ENCODE measurements at places on chromosomes 12 and 14.

DNA sequence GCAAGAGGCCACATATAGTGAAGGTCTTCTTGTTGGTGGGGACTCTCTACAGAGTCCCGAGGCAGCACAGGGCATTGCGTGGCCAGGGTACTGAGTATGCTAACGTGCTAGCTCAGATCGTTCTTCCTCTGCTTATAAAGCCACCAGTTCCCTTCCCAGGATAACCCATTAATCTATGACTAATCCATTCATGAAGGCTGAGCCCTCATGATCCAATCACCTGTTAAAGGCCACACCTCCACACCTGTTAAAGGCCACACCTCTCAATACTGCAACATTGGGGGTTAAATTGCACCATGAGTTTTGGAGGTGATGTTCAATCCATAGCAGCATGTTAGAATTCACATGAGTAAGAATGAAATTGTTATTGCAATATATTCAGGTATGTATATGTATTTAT, 12.8 kb upstream of the YARS2 start:
- no peak for DNase-seq

- no peak for DNase-seq
These were observed 220.0 kb downstream of the NEDD1 start for GRCh38 chr12:97127061-97127460.

DNA sequence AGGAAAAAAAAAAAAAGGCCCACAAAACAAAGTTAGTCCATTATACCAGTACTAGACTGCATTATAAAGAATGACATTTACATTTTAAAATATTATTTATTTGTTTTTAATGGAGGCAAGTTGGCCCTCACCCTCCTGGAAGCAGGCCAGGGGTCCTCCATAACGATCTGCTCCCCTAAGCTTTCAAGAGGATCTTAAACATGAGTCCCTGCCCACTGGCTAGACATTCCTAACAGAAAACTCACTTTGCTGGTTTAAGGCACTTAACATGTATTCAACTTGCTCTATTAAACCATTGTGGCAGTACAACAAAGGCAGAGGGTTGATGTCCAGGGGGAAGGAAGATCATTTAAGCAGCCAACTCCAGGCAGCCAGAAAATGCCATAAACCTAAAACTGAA, 111.4 kb downstream of the STXBP6 start:
- no peak for DNase-seq

- DNase-seq, result no peak
These were observed 39.9 kb downstream of the GXYLT1 start for GRCh38 chr12:42104784-42105183.

- DNase-seq, result no peak
These were observed 697.1 kb upstream of the SEL1L start for GRCh38 chr14:82230748-82231147.

DNA sequence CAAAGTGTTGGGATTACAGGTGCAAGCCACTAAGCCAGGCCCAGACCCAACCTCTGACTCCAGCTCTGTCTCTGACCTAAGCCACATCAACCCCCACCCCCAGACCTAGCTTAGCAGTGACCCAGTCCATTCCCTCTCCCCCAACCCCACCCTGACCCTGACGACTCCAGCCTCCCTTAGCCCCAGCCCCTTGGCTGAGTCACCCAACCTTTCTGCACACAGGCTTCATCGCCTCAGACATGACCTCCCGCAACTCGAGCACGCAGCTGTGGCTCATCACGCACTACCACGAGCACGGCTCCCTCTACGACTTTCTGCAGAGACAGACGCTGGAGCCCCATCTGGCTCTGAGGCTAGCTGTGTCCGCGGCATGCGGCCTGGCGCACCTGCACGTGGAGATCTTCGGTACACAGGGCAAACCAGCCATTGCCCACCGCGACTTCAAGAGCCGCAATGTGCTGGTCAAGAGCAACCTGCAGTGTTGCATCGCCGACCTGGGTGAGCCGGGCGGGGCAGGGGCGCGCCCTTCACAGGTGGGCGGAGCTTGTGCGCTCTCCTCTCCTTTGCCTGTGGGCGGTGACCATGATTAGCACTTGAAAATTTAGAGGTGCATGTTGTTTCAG, 7.8 kb downstream of the ACVRL1 start:
- peak; percentile 9 for DNase-seq

- DNase-seq, result peak; percentile 32
These were observed 941 bp upstream of the PPP1CC start for GRCh38 chr12:110743571-110744093.

DNA sequence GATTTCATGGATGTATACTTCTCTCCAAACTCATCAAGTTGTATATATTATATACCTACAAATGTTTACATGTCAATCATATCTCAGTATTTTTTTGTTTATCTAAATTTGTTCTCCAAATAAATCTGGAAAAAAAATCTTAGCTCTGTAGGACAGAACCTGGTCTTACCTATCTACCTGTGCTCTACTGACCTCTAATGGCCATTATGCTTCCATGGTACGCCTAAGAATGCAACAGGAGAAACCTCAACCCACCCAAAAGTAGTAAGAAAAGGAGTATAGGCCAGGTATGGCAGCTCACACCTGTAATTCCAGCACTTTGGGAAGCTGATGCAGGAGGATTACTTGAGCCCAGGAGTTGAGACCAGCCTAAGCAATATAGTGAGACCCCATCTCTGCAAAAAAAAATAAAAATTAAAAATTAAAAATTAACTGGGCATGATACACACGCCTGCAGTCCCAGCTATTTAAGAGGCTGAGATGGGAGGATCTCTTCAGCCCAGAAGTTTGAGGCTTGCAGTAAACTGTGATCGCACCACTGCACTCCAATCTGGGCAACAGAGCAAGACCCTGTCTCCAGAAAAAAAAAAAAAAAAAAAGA, 8.7 kb downstream of the OR11H4 start:
- no peak for DNase-seq

DNA sequence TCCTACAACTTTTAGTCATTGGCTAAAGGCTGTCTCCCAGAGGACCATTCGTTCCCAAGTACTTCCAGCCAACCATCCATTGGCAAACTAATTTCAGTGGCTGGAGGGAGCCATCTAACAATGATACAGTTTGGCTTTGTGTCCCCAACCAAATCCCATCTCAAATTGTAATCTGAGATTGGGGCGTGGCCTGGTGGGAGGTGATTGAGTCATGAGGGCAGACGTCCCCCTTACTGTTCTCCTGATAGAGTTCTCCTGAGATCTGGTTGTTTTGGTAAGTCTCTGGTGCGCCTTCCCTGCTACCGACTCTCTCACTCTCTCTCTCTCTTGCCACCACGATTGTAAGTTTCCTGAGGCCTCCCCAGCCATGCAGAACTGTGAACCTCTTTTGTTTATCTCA, 99.7 kb upstream of the FUT8 start:
- no peak for DNase-seq

DNA sequence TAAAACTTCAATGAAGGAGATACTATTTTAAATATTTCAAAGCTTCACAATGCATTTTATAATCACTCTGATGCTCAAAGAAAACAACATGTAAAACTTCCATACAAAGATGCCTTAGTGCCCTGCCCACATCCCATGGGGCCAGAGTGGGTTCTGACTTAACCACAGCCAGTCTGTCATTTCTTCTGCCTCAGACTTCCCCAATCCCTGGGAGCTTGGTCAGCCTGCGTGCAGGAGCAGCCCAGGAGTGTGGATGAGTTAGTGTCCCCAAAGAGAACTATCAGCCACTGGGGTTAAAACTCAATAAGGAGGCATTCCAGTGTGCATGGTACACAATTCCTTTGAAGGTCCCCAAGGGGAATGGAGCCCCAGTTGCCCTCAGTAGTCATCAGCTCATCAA, 100.3 kb downstream of the PTCSC3 start:
- no peak for DNase-seq

GRCh38 chr12:47846294-47846996, 26.7 kb upstream of the HDAC7 start:
- no peak for DNase-seq

DNA sequence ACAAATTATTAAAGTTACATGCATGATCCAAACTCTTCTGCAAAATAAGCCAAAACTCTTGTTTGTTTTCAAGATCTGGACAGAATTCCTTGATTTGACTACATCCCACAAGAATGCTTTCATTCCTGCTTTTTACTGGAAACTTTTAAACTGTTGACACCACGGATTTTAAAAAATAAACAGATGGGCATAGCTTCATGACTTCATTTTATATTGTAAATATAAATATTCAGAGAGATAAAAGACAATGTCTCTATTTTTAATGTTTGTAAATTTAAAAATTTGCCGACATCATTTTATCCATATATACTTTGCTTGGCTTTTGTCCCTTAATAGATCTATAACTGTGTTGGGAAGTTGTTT, 134.3 kb upstream of the DCN start:
- no peak for DNase-seq

- peak; percentile 16 for DNase-seq
These were observed 271.4 kb downstream of the NAV3 start for GRCh38 chr12:78101946-78102635.

All from MV-4-11 (cell line).